NCI-H1930 (cell line): ENCODE measurements at places on chromosomes 16 and 17.

DNA sequence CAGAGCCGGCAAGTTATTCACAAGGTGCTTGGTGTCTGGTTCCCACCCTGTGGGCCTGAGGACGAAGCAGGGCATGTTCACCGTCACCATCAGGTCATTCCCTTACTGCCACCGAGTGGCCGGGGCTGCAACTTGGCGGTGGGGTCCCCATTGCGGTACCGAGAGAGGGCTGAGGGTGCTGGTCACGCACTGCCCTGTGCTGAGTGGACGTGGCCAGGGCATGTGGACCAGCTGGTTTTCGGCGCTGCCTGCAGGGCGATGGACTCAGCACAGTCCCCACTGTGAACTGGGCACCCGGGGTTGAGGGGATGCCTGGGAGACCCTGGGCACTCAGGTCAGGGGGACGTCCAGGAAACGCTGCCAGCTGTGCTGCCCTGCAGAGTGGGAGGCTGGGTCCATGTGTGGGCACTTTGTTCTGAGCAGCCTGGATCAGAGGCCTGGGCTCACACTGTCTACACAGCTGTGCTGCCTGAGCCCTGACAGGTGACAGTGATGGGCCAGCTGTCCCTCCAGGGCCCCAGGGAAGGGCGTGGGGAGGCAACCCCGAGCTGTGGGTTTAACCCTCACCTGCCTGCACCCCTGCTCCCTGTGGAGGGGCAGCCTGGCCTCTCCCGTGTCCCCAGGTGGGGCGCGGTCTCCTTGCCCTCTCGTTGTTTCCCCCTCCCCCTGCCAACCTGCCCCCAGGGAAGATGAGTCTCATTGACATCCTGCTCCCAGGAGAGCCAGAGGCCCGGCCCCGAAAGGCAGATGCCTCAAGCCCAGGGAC, 39.3 kb upstream of the GNG13 start:
- no peak for DNase-seq

GRCh38 chr16:8863594-8864424, 5.0 kb downstream of the CARHSP1 start:
- no peak for DNase-seq

GRCh38 chr16:12095275-12096156, 119.0 kb downstream of the SNX29 start:
- peak; percentile 46 for DNase-seq

DNA sequence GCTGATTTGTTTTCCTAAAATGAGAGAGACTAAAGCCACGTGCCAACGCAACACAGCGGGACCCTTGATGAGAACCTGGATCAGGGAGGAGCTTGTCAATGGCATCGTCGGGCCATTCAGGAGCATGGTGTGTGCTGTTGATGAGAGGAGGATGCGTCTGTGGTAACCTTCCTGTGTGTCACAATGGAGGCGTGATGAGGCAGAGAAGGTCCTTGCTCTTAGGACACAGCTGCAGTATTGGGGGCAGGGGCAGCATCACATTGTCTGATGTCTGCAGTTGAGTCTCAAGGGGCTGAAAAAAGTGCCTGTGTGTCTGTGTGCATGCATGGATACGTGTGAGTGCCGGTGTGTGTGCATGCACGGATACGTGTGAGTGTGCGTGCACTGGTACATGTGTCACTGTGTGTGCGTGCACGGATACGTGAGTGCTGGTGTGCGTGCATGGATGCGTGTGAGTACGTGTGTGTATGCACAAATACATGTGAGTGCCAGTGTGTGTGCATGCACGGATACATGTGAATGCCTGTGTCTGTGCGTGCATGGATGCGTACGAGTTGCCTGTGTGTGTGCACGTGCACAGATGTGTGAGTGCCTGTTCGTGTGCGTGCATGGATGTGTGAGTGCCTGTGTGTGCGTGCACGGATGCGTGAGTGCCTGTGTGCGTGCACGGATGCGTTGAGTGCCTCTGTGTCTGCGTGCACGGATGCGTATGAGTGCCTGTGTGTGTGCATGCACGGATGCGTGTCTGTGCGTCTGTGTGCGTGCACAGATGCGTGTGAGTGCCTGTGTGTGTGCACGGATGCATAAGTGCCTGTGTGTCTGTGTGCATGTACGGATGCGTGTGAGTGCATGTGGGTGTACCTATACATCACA, 39.3 kb downstream of the BAIAP2 start:
- no peak for DNase-seq

GRCh38 chr17:2385240-2386210, 15.3 kb downstream of the MNT start:
- no peak for DNase-seq

GRCh38 chr17:2056206-2057174, 1.6 kb downstream of the HIC1 start:
- DNase-seq: no peak

GRCh38 chr17:57757735-57758134, 12.6 kb upstream of the CCDC182 start:
- DNase-seq: no peak

DNA sequence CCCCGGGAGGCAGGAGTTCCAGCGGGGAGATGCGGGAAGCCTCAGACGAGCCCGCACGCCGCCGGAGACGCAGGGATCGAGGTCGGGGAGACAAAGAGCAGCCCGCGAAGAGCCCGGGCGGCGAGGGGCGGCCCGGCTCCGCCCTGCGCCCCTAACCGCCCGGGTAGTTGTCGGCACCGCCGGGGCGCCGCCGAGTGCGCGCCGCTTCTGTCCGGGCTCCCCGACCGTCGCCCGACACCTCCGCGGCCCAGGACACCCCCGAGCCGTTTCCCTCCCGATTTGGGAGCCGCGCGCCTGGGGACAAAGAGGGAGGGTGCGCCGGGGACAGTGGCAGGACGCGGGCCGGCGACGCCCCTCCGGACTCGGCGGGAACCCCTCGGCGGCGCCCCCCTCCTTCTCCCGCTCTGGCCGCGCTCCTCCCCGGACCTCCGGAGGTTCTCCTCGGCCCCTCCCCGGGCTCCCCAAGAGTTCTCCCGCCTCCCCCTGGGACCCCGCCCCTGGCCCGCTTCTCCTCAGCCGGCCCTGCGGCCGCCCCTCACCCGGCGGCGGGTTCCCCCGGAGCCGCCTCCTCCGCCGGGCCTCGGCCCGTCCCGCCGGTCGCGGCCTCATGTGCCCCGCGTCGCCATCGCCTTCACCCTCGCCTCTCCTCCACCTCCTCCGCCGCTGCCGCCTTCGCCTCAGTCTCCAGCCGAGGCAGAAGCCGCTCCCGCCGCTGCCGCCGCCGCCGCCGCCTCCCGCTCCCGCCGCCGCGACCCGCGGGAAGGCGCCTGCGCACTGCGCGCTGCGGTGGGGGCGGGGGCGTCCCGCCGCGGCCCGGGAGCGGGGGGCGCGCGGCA, at the start of gene GJC1:
TSS of gene GJC1 (minus strand) at position 765 of the 836 bp plus-strand sequence. CDS start 24,470 bp downstream, outside the sequence.
- peak; percentile 36 for DNase-seq

GRCh38 chr17:5870231-5870953, 199.8 kb upstream of the WSCD1 start:
- DNase-seq: no peak

GRCh38 chr17:31549121-31549524, 157.6 kb downstream of the RAB11FIP4 start:
- DNase-seq: peak; percentile 7

- DNase-seq: no peak
These were observed 36.0 kb upstream of the KDM6B start for GRCh38 chr17:7797976-7798375.

GRCh38 chr17:80763293-80763867, 218.7 kb downstream of the RPTOR start:
- DNase-seq: no peak

DNA sequence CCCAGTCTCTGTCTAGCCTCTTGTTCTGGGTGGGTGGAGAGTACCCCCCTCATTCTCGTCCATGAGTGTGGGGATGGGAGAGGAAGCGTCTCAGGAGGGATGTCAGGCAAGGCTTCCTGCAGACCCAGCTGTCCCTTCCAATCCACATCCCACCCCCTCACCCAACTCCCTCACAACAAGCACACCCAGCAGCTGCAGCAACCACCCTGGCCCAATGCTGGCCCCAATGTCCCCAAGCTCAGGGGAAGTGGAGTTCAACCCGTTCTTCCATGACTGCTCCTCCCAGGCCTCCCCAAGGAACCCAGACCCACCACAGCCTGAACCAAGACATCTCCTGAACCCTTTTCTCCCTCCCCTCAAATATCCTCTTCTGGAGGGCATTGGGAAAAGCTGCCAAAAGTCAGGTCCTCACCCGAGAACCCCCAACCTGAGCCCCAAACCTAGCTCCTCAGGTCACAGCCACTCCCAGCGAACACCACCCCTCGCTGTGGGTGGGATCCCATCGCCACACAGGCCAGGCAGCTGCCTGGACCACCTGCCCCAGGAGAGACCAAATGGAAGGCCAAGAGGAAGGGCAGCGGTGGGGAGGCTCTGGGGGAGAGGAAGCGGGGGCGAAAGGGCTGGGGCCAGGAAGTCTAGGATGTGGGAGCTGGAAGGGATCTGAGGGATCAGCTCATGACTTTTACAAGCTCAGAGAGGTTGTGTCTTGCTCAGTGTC, 47.6 kb downstream of the FZD2 start:
- DNase-seq: no peak

- no peak for DNase-seq
These were observed 49.5 kb downstream of the PECAM1 start for GRCh38 chr17:64341181-64341580.

DNA sequence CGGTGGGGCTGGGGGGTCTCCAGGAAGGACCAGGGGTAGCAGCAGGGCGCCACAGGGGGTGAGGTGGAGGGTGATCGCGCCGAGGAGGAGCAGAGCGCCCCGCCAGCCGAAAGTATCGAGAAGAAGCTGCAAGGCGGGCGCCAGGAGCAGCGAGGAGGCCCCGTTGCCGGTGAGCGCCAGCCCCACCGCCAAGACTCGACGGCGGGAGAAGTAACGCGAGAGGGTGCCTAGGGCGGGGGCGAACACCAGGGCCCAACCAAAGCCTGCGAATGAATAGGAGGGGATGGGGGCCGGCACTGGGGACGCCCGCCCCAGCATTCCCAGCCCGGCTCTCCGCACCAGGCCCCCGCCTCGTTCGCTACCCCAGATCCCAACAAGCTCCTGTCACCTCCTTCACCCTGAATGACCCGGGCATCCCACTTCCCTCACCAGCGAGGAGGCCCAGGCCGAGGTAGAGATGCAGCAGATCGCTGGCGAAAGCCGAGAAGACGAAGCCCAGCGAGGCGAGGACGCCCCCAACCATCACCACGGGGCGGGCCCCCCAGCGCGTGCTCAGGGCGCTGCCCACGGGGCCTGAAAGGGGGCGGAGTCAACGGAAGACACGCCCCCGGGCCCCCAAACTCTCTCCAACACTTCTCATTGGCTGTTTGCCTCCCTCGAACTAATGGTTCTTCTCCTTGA, 1.3 kb downstream of the SLC16A11 start:
- DNase-seq: no peak

- no peak for DNase-seq
These were observed 36.1 kb downstream of the NOG start for GRCh38 chr17:56629531-56630075.

DNA sequence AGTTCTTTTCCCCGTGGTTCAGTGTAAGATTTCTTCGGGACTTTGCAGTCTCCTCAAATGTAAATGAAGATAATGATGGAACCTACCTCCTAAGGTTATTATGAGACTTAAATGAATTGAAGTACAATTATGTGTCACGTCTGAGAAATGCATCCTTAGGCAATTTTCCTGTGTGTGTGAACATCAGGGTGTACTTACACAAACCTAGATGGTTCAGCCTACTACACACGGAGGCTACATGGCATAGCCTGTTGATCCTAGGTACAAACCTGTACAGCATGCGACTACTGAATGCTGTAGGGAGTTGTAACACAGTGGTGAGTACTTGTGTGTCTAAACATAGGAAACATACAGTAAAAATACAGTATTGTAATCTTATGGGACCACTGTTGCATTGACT, 1.1 kb upstream of the FAM20A start:
- no peak for DNase-seq

DNA sequence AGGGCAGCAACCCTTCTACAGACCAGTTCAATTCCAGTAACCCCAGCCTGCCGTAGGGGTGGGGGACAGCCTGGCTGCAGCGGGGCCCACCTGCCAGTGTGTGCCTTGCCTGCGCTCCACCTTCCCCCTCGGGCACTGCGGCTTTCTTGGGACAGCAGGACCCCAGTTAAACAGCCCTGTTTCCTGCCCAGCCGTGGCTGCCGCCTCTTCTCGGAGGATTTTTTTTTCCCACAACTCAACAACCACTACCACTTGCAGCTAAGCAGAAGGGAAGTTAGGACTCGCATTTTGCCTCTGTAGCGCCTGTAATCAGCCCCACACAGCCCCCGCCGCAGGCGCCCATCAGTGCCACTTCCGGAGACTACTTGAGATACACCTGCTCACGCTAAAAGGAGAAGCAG, 76.1 kb downstream of the RAI1 start:
- DNase-seq: no peak
